Activated CD4-positive, alpha-beta memory T cell treated with anti-CD3 and anti-CD28 coated beads, Interleukin-2, amount 10 ng/mL, durations not matched to agents 7 days and 5 days (primary cell): ENCODE measurements at places on chromosomes 2 and 18. TPM values are rescaled to one million over a fixed set of nuclear protein-coding genes. Genes with fewer than 3 reads are reported as not detected.
A peak's percentile ranks its signal among the peaks of the same experiment; 100 is the strongest.

GRCh38 chr2:15841776-15842560, 98.4 kb upstream of the MYCN start:
- DNase-seq: no peak

ASB18 gene
- total RNA-seq: not detected

RND3 gene
- total RNA-seq: not detected

- DNase-seq: no peak
Observed at GRCh38 chr2:239275847-239276831, 124.7 kb downstream of the HDAC4 start.

DNA sequence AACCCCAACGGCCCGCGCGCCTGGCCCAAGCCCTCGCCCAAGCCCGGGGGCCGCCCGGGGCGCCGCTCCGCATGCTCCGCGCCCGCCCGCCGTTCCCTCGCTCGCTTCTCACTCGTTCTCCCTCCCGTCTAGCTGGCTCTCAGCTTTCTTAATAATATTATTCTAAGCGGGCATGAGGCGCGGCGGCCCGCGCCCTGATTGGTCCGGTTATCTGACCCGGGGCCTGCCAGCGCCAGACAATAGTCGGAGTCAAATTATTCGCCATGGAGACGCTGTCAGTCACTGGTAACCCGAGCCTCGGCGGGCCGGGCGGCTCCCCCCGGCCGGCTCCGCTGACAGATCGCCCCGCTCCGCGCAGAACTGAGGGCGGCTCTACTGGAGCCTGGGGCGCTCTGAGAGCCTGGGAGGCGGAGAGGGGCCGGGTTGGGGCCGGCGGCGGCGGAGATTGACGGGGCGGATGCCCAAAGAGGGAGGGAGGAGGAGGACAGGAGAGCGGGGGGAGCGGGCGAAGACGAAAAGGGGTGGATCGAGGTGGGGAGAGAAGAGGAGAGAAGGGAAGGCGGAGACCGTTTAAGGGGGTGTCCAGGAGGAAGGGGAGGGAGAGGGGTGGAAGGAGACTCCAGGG, at the start of gene SIX2:
TSS of gene SIX2 (minus strand) at position 150 of the 625 bp plus-strand sequence. CDS start 342 bp downstream, outside the sequence.
- DNase-seq: no peak

GRCh38 chr2:185738679-185739472, at the start of gene FSIP2:
TSS of gene FSIP2 (plus strand) at chr2:185738804. CDS start at chr2:185738895, 91 bp downstream.
- peak; percentile 32 for DNase-seq

ZC3H15 gene
- 63.3 TPM for total RNA-seq

AKAIN1 gene
- total RNA-seq: not detected

FAM228A gene
- total RNA-seq: not detected

DNA sequence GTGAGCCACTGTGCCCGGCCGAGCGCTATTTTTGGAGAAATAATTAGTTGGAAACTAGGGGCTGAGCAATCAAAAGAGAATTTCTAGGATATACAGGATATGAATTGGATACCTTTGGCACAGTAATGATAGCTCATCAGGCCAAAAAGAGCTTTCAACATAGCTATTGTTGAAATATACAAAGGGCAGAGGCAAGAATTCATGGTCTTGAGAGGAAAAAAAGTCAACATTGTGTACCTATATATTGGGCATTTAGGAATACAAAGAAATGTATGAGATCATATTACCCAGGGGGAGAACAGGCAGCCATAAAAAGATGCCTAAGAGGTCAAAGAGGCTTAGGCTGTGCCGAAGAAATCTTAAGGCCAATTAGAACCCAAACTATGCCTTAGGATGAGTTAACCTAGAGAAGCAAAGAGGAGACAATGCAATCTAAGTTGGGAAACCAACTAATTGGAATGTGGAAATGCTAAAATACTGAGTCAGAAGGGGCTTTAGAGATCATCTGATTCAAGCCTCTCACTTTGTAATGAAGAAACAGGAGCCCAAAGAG, 99.0 kb downstream of the RBBP8 start:
- DNase-seq: no peak

DNA sequence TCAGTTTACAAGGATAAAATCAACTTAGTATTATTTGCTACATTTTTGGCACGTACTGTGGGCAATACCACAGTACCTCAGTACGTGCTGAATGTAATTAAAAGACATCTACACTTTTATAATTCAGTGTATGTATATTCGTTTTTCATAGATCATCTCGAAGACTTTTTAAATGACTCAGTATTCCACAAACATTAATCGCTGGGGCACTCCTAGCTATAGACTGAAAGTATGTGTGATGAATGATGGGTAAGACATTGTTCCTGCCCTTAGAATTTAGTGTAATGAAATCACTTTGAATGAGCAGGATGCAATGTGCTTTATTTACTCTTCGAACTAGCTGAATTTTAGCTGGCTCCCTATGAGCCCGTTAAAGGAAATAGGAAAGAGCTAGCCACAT, 245.6 kb upstream of the RASGRP3 start:
- no peak for DNase-seq

DNA sequence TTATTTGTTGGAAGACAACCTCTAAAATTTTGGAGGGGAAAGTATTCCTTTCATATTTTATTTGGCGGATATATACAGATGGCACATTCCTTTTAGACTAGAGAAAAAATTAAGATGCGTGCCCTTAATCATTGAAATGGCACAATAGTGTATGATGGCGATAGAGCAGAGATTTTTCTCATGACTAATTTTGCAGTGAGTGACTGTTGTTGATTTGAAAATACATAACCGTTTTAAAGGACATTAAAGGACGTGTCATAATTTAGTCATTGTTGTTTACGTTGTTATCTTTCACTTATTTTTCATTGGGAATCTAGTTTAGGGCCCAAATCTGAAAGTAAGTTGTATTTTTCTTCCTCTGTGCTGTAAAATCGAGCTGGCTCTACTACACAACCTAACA, 61.7 kb downstream of the CERS6 start:
- DNase-seq: no peak

- no peak for DNase-seq
Observed at GRCh38 chr2:128259585-128259984, 59.1 kb downstream of the HS6ST1 start.

DNA sequence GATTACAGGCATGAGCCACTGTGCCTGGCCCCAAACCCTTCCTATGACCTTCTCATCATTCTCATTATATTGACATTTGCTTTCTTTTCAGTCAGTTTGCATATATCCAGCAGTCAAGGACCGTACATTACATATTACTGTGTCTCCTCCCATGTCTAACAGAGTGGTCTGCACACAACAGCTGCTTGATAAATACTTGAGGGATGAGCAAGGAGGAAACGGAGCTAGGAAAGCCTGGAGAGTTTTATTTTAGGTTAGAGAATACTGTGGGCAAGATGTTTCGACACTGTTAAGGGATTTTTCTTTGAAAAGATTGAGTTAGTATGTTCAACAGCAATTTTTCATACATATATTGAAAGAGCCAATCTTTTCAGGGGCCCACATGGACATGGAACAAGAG, 76.2 kb upstream of the CHRNA1 start:
- no peak for DNase-seq

DNA sequence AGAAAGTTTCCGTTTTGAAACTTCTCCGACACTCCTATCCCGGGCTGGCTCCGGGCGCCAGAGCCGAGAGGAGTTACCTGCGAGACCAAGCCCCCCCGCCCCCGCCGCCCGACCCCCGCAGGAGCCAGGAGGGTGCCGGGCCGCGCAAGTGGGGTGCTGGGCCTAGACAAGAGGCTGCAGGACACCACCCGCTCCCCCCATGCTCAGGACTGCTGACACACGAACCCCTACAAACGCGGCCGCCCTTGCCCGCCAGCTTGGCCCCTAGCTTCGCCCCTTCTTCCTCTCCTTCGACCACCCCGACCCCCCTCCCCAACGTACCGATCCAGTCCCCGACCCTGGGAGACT, 497 bp downstream of the PLA2R1 start:
- DNase-seq: no peak

SLC14A1 gene
- 2.7 TPM for total RNA-seq

CTAGE1 gene
- total RNA-seq: not detected

DNA sequence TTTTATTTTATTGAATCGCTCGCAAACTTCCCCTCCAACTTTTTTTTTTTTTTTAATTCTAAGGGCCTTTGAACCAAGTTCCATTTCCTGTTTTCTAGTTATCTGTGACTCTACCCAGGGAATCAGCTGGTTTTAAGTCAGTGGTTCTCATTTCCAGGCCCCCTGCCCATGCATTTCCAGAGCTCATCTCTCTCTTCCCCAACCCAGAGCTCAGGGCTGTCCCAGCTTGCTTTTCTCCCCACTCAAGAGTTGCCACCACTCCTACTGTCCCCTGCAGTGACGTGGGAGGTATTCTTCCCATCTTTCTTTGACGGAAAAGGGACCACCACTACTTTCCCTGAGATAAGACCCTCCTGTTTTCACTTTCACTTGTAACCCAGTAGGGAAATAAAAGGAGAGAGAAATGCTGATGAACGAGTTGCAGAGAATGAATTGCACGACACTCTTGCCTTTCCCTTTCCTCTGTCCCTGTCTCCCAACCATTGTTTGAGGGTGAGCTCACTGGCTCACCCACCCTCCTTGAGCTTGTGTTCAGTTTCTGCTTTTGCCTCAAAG, 42.1 kb downstream of the TET3 start:
- no peak for DNase-seq

DNA sequence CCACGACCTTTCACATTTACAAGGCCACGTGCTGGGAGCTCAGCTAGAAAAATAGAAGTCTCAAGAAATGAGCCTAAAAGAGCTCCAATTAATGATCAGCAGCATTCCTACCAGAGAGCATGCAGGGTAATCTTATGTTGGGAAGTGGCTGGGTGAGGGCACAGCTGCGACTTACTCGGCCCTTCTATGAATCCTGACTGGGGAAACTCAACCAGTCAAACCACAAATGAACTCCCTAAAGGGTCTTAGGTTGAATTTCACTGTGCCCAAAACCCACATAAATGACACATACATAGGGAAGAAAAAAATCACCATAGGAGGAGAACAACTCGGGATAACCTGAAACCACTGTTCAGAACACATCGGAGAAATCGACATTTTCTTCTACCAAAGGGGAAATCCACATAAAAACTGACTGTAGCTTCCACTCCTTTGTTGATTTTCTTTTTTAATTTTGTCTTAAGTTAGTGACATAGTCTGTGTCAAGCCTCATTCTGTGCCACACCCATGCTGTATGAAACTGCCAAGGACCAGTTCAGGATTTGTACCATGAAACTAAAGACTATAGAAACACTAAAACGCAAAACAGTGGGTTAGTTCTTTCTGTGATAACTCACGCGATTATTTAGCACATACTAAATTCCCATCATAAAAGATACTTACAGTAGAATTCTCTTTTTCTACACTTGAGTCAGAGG, 54.7 kb downstream of the UXS1 start:
- DNase-seq: no peak

DNA sequence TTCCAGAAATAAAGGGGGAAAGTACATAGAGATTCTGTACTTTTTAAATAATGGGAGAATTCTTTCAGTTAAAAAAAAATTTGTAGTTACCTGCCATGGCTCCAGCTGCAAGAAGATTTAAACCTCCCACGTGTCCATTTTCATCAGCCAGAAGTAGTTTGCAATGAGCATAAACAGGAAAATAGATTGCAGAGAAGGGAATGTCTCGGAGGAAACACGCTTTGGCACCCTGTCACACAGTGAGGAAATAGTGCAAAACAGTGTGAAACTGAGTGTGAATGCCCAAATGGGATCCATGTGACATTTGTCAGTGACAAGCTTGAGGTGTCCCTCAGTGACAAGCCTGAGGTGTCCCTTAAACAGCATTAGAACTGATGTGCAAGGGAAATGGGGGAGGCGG, 102.7 kb downstream of the SLC25A12 start:
- no peak for DNase-seq

- no peak for DNase-seq
Observed at GRCh38 chr2:69779258-69780001, 37.5 kb downstream of the ANXA4 start.

- DNase-seq: no peak
Observed at GRCh38 chr18:30971338-30971956, 71.1 kb downstream of the DSC3 start.

ZNF514 gene
- 13.4 TPM for total RNA-seq
